GM12891 (cell line): ENCODE measurements at places on chromosomes 5 and 9.
A peak's percentile ranks its signal among the peaks of the same experiment; 100 is the strongest.

GRCh38 chr5:146079695-146080373, 25.5 kb downstream of the PLAC8L1 start:
- DNase-seq, result no peak

DNA sequence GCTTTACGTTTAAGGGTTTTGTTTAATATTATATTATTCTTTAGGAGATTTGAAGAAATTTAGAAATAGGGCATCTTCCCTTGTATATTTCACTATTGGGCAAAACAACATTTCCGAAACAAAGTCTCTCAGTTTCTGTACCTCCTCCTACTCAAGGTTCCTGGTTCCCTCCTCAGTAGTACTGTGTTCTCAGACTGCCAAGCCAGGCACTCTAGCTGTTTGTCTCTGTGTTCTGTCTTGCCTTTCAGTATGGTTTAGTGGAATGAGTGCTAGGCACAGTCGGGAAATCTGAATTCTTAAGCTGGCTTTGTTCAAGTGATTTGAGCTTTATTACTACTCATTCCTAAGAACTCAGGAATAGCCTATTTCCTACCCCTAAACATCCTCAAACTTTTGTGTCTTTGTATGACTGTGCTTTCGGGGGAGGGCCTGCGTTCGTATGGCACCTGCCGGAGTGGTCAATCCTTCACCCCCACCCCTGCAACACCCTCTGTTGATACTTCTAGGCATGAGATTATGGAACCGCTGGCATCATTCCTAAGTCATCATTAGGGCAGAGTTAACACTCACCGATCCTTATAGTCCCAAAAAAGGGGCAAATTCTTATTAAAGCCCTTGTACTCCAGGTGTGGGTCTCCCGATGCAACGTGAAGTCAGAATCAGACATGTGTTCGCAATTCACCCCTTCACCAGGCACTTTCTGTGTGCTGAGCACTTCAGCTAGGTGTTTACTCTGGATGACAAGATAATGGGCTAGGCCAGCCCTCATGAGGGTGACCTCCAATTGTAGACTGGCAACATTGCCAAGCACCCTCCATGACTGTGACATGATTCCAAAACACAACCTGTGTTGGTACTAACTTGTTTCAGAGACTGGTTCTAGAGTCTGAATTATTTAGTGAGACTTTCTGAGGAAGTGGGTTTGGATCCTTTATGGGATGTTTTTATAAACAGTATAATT, 24.5 kb downstream of the SNX18 start:
- no peak for DNase-seq

- DNase-seq, result no peak
Measured at GRCh38 chr9:89189215-89189614, 10.6 kb upstream of the SHC3 start.

- no peak for DNase-seq
Measured at GRCh38 chr5:173352366-173353349, 24.4 kb upstream of the STC2 start.

GRCh38 chr9:105204416-105204815, 40.0 kb upstream of the SLC44A1 start:
- no peak for DNase-seq

GRCh38 chr5:135559354-135559753, 19.4 kb downstream of the CXCL14 start:
- DNase-seq, result no peak

- DNase-seq, result peak; percentile 41
Measured at GRCh38 chr9:76576344-76576743, 117.4 kb downstream of the GCNT1 start.

- DNase-seq, result peak; percentile 68
Measured at GRCh38 chr9:133141833-133142595, 21.0 kb upstream of the RALGDS start.

DNA sequence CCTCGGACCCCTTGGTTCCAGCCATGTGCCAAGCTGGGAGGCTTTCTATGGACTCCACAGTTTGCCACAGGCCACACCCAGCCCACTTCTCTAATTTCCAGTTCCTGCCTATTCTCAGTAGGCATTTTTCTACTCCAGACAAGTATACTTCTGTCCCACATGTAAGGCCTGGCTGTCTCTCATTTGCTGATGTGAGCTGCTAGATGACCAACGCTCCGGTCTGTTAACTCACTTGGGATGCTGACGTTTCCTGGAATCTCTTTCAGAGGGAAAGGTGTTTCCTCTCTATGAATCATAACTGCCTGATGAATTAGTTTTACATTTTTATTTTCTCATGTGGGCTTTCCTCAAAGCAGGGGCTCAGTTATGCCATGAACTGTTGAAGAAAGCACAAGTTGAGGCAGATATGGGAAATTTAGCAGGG, 36.3 kb downstream of the ERGIC1 start:
- no peak for DNase-seq

DNA sequence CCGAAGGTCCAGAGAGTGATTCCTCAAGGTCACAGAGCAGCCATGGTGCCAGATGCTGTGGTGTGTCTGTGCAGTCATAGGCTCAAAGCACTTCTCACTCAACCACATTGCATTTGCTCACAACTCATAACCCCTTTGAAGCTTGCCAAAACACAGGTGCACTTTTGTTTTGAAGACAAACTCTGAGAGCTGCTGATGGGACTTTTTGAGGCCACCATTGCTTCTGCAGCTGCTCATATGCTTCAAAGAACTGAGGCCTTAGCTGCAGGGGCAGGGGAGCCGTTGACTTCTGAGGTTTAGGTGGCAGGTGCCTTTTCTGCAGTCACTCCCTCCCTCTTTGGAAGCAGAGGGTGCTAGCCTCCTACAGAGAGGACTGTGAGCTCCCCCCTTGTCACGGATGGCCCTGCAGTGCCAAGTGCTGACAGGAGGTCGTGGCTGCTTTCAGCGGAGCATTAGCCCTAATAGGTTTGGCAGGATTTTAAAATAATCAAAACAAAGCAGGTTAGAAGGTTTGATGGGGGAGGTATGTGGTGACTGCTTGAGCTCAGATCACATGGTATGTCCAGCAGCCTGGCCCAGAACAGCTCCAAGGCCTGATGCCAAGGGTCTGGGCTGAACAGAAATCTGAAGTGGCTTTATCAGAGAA, 232.1 kb downstream of the MAN2A1 start:
- no peak for DNase-seq

- DNase-seq, result no peak
Measured at GRCh38 chr9:119369680-119370366, 588 bp upstream of the BRINP1 start.

- no peak for DNase-seq
Measured at GRCh38 chr9:133680976-133681657, 45.0 kb downstream of the DBH start.

DNA sequence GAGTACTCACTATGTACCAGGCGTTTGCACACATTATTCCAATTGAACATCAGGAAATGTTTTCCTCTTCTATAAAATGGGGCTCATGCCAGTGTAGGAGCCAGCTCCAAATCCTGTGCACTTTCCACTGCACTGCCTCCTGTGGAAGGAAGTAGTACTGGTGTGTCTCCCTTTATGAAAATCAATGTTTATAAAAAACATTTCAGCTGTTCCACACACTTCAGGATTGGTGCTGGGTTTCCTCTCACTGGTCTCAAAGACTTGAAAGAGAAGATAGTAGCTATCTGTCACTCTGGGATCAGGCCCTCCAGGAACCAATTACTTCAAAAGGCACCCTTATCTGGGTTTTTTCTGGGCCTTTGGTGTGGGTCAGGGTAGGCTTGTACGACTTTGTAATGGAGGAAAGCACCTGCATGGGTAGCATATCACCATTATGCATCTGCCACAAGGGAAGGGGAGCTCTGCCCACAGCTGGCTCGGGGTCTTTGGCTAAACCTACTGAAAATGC, 32.5 kb downstream of the RAB14 start:
- no peak for DNase-seq

DNA sequence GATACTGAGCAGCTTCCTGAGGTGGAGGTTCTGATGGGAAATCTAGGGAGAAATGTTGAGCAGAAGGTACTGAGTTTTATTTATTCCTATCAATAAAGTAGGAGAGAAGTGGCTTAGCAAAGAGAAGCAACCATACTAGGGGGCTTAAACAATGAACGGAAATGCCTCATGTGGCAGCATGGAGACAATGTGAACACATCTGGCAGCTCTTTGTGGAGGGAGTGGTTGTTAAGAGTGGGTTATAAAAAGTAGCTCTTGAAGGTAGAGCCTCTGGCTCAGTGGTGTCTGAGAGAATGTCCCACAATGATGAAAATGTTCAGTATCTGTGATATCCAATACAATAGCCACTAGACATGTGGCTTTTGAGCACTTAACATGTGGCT, 52.7 kb upstream of the EQTN start:
- no peak for DNase-seq

DNA sequence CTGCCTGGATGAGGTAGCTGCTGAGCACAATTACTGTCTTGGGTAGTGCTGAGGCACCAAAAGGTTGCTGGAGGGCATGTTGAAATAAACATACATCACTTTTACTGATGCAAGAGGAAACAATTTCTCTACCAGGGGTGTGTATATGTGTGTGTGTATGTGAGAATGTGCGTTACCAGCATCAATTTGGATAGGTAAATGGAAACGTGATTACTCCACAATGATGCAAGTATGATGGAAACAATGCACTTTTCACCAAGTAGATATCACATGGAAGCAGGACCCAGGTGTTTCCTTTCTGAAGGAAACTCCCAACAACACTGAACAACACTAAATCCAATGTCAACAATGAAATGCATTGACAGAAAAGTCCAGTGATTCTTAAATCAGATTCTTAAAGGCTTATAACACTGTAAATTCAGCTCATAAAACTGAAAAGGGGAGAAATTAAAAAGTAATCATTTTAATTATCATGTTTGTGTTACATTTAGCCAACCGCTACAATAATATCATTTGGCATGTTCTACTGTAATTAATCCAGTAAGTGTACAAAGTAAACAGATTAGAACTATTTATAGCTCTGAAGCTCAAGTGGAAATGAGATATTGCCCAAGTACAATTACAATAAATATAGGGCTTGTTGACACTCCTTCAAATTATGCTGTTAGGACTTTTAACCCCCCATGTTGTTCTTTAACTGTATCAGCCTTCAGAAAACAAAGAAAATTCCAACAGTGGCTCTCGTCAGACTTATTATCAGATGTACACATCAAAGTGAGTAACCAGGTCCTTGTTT, 25.3 kb downstream of the YIPF5 start:
- DNase-seq, result no peak

DNA sequence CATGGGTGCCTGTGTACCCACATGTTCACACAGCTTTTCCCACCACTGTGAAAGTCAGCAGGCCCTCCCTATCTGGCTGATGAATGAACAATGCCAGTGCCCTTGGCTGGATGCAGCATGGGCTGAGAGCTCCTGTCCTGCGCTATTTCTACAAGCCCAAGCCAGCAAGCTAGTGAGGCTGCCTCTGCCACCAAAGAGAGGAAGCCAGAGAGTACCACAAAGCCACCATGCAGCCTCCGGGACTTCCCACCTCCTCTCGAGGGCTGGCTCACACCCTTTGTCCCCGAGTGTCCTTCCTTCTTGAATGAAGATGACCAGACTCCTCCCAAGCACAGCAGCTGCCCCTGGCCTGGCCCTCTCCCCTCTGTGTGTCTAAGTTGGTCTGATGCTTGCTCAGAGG, 76.5 kb downstream of the SH3PXD2B start:
- no peak for DNase-seq

- no peak for DNase-seq
Measured at GRCh38 chr9:2489838-2490314, 131.7 kb upstream of the VLDLR start.

- DNase-seq, result no peak
Measured at GRCh38 chr9:86669422-86669821, 277.9 kb downstream of the GAS1 start.

DNA sequence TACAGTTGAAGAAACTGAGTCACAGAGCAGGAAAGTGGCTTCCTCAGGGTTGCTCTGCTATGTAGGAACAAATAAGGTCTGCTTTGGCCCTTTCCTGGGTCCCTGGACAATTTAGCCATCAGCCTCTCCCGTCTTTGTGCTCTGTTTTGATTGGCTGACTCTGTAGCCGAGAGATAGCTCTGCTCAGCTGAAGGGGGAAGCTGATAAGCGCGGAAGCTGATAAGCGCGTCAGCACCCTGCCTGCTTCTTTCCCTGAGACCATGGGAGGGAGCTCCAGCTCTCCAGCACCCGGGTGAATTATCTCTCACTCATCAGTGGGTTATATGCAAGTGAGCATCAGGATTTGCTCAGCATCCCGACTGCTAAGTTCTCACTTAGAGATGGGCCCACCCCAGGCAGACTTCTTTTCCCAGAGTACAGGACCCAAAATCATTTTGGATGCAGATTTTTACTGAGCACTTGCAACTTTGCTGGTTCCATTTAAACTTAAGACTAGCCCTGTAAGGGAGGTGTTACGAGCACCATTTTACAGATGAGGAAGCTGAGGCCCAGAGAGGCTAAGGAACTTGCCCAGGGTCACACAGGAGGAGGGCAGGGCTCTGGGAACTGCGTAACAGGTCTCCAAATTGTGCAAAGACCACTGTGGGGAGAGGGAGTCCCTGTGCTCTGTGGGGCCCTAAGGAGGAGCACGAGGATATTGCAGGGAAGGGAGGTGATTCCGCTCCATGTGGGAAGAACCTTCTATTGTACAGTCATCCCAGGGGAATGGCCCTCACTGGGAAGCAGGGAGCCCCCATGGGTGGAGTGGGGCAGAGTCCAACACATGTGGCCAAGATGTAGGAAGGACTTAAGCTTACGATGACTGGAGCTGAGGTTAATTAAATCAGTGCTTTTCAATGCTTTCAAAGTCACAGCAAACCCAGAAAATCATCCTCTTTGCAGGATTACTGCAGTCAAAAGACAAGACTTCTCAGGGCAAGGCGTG, 83.7 kb upstream of the ORM1 start:
- no peak for DNase-seq

DNA sequence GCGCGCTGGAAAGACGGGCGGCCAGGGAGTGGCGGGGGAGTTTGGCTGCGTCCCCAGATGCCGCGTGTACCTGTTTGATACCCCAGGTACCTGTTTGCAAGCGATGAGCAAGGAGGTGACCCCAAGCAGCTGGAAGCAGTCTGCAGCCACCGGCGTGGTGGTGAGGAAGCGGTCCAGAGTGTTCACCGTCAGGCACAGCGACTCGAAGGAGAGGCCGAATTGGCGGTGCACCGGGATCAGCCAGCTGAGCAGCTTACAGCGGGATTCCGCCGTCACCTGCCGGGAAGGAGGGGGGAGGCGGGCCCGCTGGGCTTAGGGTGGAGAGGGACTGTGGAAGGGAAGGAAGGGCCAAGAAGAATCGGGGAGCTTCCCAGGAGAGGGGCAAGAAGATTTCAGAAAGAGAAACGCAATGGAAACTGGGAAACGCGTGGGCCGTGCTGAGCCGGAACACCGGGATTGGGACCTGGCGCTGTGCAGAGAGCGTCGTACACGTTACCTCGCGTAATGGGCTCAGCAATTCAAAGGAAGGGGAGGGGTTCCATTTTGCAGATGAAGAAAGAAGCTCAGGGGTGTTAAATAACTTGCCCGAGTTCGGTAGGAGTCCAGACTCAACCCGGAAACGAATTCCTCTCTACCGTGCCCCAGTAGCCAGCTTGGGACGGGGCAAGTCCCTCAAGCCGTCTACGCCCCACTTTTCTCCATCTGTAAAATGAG, 980 bp downstream of the CCNO start:
- DNase-seq, result peak; percentile 20

GRCh38 chr5:52740007-52740406, 47.7 kb upstream of the ITGA1 start:
- no peak for DNase-seq

GRCh38 chr9:85439791-85440190, 302.0 kb downstream of the AGTPBP1 start:
- no peak for DNase-seq

- no peak for DNase-seq
Measured at GRCh38 chr5:40911266-40911665, 2.0 kb downstream of the C7 start.
